Fibroblast of pulmonary artery (primary cell): ENCODE measurements at places on chromosomes 12 and 14.
A peak's percentile ranks its signal among the peaks of the same experiment; 100 is the strongest.

GRCh38 chr12:117686911-117687377 is 281.8 kb downstream of the KSR2 start:
- no peak for DNase-seq

DNA sequence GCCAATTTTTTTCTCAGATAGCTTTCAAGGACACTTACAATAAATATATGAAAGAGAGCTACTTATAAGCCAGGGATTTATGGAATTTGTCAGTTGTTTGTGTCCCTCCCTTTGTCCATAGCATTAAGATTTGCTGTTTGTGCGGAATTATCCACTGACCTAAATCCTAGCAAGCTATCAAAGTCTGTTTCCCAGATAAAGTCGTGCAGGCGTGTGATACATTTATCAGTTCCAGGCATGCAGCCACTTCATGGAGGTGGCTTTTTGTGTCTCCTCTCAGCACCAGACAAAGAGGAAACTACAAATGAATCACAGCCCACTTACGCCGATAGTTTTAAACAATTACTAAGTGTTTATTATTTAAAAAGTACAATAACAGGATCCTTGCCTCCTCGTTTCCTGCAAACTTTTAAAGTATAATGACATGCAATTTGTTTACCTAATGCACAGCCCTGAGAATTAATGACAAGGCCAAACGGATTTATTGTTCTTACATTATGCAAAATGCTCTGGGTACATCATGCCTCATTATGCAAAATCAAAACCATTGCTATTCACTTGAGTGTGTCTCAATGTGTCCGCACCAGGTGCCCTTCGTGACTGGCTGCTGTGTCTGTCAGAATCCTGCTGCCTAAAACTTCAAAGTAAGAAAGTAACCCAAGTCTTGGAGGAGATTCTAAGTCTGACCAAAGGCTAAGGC is 423.2 kb downstream of the GLT1D1 start:
- DNase-seq: no peak

DNA sequence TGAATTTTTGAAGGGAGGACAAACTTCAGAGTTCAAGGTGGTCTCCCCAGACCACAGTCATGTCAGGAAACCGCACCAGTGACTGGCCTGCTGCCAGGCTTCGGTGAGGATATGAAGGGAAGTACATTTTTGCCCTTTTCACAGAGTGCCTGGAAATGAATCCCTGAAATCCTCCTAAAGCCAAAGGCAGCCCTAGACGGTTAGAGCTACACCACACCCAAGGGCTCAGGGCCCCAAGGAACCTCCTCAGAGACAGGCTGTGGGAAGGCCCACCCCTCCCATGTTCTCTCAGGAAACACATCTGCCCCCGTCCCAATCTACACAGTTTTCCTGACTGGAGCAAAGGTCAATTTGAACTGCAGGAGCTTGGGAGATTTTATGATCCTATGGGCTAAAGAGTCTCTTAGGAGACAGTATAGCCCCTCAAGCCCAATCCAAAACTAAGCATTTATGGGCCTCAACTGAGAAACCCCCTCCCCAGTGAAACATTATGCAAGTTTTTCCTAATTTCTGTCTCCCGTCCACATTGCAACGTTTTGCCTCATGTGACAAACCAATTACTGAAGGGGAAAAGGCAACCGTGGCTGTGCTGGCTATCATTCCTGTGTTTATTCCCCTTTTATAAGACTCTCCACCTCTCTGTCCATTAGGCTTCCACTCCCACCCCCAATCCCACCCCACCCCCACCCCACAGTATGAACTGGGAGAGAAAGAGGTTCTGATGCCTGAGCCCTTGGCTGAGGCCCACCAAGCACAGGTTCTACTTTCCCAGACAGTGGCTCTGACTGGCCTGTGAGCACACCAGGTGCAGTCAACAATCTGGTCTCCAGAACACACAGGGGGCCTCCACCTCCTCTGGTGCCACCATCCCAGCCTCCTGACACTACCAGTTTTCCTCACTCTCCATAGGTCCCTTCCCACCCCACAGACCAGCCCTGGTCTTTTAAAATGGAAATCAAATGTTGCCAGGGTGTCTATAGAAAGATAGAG is 9.6 kb upstream of the RNASE1 start:
- DNase-seq: no peak

DNA sequence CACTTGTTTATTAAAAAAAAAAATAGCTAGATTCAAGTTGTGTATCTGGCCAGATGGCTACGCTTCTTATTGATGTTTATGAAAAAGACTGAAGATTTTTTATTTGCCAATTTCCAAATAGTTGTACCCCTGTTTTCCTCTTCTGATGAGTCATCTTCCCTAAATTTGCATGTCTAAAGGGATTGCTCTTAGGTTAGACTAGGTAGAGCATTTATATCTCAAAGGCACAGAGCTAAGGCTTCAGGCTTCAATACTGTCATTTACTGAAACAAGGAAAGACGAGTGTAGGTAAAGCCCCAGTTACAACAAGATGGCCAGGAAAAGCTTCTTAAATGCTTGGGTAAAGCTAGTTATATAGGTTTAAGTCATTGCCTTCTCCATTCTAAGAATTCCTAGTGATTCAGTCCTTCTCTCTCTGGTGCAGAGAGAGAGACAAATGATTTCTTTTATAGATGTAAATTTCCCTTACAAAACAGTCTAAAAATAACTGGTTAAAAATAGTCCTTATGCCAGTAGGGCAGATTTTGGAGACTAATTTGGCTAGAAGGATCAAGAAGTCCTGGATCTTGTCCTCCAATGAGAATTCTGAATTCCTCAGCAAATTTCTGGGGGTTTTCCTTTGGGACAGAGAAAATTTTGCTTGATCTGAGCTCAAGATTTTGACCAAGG is 26.1 kb downstream of the LEMD3 start:
- no peak for DNase-seq

DNA sequence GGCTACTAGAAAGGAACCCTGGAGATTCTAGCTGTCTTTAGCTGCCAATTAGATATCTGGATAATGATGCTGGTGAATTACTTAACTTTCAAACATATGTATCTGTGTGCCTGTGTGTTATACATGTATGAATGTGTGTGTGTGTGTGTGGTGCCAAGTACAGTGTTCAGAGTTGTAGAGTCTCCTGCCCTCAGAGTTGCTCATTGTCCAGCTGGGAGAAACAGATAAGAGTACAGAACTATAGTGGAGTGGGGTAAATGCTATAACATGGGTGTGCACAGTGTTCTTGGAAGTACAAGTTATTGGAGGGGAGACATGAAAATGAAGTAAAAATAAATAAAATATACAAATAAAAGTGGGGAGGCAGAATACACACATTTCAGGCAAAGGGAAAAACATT is 23.6 kb upstream of the ADAM20 start:
- DNase-seq: no peak

DNA sequence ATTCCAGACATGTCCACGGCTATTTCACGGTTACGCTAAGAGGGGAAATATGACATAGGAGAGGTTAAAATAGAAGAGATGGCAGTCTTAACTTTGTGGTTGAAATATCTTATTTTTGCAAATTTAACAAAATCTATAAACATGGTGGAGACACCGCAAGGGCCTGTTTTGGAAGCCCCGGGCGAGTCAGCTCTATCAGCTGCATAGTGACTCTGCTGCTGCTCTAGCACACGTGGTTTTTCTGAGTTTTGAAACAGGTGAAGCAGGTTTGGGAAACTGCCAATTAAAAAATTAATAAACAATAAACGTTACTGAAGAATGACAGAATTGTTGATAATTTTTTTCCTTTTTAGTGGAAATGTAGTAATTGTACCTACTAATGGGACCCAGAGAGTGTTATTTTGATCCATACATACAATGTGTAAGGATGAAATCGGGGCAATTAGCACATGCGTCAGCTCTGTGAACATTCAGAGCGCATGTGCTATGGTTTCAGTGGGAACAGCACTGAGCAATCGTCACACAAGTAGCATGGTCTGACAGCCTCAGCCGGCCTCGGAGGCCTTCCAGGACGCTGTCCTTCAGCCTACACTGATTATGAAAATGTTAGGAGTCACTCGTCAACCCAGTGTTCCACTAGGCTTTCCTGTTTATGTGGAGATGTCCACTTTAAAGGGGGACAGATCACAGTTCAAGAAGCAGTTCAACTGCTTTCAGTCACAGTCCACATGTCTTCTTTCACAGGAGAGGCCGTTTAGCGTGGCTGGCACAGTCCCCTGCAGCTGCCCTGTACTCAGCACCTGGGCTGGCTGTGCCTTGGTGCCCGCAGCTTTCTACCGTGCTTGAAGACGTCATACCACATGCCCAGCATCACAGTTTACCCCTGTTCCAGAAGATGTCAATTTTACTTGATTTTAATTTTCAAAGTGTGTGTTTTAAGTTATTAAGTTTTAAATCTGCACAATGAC is 51.8 kb downstream of the MOK start:
- DNase-seq: no peak

GRCh38 chr12:94308612-94309011 is 151.1 kb downstream of the CEP83 start:
- no peak for DNase-seq

- no peak for DNase-seq
Measured at GRCh38 chr14:59200195-59200594, 11.7 kb downstream of the DAAM1 start.

- no peak for DNase-seq
Measured at GRCh38 chr12:62128175-62128975, 131.8 kb upstream of the USP15 start.

- DNase-seq: no peak
Measured at GRCh38 chr12:16076970-16077522, 165.9 kb downstream of the DERA start.

- DNase-seq: no peak
Measured at GRCh38 chr12:52691076-52691840, 11.1 kb upstream of the KRT1 start.

- no peak for DNase-seq
Measured at GRCh38 chr12:104889735-104890134, 68.4 kb downstream of the SLC41A2 start.

DNA sequence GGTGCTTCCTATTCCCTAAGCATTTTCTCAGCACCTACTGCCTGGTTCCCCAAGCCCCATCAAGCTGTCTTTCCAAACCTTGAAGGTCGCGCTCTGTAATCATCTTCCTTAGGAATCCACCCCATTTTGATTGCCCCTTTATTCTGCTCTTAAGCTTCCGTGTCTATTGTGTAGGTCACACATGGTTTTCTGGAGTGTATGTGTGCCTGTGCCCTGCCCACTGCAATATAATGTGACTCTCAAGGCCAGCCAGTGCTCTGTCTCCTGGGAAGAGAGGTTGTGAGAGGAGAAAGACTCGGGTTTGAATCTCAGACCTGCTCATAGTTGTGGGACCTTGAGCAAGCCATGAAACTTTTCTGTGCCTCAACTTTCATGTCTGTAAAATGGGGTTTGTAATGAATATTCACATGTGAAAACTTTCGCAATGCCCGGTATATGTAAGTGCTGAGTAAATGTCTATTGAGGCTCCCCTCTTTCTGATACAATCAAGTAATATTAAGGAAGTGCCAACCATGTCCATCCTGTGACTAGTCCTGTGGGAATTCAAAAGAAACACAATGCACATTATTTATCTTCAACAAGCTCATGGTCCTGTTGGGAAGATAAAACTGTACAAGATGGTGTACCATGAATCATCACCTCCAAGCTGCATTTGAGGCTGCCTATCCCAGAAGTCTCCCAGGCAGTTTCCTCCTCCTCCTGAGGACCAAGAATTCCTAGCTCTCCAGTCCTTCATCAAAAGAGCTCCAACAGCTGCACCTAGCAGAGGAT is 774 bp upstream of the KRT75 start:
- DNase-seq: peak; percentile 52

- no peak for DNase-seq
Measured at GRCh38 chr12:91241756-91242155, 59.1 kb upstream of the DCN start.

- no peak for DNase-seq
Measured at GRCh38 chr12:107774349-107775029, at the start of gene ASCL4. ASCL4 (plus strand) TSS chr12:107774704; CDS start chr12:107775219, 515 bp downstream.

DNA sequence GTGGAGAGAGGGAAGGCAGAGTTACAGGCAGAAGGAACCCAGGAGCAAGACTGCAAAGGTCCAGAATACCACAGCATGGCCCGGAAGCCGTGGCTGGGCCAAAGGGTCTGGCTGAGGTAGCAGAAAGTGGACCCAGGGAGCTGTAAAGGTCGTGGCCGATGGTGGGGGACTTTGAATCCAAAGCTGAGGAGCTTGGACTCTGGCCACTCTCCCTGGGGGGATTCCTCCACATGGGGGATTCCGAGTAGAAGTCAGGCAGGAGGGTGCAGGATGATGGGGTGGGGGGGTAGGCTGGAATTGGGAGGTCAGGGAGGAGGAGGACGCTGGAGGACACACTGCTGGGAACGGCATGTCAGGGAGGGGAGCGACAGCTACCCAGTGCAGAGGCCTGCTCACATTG is 125.2 kb downstream of the GCH1 start:
- no peak for DNase-seq

GRCh38 chr14:51092965-51093364 is 1.9 kb downstream of the TRIM9 start:
- DNase-seq: no peak
